ENCODE measurements at places on chromosomes 12 and 14.

DNA sequence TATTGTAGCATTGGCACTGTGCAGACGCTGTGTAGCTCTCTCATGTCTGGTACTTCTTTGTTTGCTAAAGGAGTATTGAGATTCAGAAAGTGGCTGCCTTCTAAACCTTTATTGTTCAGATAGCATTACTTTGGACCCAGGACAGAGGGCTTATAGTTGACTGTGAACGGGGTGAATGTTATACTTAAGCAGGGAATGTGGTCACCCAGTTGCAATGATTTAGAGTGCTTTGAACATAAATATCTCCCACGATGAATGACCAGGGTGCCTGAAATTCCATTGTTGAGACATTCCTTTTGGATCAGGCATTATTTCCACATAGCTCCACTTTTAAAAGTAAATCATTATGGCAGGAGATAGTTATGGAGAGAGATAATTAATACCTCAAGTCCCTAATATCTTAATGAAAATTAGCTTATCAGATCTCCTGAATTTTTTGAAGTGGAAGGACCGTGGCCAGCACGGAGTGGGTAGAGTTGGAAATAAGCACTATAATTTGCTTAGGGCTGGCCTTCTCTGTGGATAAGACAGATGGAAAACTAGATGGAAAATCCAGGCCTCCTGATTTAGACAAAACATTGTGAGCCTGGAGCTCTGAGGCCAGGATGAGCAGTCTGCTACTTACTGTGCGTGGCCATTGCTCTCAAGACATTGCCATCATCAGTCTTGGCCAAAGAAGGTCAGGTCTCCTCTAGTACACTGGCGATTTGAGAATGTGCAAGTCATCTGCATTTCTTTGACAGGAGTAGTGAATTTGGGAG is 114.5 kb downstream of the ETV6 start:
- DNase-seq, result no peak

DNA sequence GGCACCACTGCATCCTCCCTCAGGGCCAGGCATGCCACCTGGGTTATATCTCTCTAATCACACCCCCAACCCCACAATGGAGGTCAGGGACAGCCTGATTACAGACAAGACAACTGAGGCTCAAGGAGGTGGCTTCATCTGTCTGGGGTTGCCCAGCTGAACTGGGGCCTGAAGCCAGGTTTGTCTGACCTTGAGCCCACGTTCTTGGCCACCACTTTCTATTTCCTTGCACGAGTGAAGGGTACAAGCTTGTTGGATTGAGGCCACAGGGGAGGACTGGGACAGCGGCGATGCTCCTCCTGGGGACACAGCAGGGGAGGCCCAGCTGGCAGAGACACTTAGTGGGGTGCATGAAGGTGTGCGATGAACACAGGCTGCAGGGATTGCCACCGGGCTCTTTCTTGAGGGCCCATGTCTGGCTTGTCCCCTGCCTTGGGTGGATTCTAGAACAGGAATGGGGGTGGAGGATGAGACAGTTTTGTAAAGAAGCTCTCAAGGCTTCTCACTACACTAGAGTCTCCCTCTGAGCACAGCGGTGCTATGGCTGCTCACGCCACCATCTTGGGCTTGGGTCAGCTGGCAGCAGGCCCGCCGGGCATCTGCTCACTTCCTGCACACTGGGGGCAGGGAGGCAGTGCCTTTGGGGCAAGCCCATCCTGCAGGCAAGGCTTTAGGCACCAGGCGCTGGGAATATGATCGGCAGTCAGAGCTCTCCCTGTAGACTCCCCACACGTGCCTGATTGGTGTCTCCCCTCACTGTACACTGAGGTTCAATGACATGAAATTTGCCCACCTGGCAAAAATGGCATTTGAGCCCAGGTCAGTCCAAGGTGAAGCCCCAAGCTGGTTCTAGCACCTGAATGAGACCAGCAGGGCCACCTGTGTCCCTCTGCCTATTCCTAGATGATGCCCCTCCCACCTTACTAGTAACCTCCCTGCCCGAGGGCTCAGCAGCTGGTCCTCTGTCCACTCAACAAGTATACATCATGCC is 16.0 kb downstream of the RITA1 start:
- no peak for DNase-seq

DNA sequence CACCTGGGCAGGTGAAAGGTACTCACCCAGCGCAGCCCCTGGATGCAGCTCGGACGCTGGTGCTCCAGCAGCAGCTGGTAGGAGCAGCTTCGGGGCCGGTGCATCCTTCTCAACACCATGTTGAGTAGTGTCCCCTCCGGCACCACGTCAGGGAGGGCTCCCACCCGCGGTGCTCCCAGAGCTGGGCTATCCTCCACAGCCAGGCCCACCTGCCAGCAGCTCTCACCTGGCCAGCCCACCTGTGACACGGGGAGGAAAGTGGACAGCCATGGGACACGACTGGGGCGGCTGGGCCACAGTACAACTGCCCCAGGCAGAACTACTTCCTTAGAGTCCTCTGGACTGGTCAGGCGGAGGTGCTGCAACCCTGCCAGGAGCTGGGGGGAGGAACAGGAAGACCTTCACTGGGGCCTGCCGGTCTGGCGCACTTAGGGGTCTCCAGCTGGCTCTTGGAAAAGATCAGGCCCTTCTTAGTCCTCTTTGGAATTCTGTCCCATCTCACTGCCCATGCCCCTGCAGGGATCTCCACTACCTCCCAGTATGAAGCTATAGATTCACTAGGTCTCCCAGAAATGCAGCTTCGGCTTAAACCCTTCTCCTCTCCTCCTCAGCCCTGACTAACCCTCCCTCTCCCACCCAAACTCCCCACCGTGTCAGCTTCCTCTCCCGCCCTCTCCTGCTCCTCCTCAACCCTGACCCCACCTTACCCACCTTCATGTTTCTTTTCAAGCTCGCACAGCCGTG is 668 bp downstream of the RAPGEF3 start:
- DNase-seq, result no peak

DNA sequence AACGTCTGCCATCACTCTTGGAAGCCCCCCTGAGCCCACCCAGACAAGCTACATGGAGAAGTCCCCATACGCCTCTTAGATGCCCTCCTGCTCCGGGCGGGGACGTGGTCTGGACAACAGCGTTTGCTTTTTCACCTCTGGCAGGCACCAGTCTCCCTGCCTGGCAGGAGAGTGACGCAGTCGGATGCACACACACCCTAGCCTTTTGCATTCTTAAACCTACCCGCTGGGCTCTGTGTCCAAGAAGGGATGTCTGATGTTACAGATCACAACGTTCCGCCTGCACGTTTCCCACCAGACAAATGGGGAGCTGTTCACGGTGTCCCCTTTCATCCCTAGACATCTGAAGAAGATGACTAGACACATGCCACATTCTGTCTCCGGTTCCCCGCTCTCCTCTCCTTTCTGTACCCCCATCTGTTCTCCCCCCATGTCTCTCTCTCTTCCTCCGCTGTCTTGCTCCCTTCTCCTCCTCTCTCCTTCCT is 100.2 kb downstream of the RIMBP2 start:
- DNase-seq, result no peak

DNA sequence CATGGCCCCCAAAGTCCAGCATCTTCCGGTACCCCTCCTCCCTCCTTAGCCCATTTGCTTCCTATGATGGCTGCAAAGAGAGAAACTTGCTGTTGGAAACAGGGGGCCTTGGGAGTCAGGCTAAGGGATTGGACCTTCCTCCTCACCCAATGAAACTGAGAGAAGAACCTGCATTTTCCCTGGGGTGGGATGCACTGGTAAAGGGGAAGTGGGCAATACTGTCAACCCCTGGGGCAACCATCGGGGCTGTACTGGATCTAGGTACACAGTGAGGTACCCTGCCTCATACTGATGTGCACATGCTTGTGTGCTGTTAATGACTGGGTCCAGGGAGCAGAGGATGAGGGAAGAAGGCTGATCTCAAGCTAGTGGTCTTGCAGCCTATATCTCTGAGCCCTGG is 11.0 kb upstream of the JPH4 start:
- DNase-seq, result no peak

DNA sequence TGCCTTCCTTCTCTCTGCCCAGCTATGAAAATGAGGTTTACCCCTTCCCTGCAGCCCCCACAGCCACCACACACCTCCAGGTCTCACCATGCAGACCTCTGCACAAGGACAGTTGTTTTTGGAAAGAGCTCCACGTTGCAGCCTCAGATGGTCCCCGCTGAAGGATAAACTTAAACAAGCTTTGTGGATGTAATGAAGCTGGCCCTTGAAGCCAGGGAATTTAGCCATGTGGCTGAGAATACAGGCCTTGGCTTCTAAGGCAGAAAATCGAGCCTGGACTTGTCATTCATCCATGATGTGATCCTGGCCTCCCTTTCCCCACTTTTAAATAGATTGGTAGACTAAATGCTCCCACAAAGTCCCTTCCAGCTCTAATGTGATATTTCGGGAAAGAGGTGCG is 79.4 kb downstream of the TBX3 start:
- DNase-seq, result no peak

- no peak for DNase-seq
Measured at GRCh38 chr12:103348935-103349334, 146.8 kb downstream of the C12orf42 start.

DNA sequence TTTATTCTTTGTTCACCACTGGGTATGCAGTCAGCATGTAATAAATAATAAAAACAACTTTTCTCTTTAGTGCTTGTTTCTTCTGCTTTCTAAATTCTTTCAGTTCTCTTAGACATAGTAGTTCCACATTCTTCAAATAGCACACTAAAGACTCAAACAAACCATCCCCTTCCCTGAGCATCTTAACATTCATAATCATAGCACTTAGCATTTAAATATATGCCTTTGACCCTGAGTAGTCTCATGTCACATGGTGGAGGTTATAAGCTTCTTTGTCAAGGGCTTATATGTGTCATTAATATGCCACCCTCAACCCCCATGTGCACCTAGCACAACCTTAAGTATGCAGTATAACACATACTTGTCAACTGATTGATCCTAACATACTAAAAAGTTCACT is 212.7 kb downstream of the PHLDA1 start:
- no peak for DNase-seq

DNA sequence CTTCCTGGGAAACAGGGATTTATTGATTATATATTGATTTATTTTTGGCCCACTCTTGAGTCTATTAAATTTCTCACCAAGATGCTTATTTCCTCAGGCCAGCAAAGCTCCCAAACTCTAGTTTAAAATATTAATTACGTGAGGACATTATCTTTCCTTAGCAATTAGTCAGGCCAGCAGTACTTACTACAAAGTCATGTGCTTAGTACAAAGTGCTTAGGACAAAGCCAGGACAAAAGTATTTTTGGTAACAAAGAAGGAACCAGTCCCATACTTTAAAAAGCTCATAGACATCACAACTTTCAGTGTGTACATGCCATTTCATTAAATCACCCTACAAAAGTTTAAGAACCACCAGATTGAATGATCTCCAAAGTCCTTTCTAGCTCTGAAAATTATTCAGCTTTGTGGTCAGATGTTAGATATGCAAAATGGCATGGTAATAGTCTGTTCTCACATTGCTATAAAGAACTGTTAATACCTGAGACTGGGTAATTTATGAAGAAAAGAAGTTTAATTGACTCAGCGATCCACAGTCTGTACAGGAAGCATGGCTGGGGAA is 94.7 kb upstream of the PWP1 start:
- no peak for DNase-seq

DNA sequence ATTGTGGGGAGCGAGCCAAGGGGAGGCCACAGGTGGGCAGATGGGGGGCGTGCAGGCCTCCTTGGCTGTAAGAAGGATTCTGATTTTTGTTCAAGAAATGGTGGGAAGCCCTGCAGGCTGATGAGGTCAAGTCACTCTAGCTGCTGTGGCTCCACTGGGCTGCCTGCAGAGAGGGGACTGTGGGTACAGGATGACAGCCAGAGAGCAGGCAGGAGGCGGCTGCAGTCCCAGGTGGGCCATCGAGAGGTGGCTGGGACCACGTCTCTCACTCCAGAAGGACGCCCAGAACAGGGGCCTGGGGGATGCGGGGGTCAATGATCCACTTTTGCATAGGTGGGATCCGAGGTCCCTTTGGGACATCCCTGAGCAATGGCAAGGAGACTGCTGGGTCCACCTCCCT is 9.1 kb downstream of the NCOR2 start:
- no peak for DNase-seq

GRCh38 chr14:47917344-47917954 is 242.0 kb upstream of the MDGA2 start:
- no peak for DNase-seq

- DNase-seq, result no peak
Measured at GRCh38 chr12:27213830-27214787, 30.0 kb upstream of the STK38L start.

Data from GM06990 (cell line).